ENCODE measurements at places on chromosomes 2 and 18.
A peak's percentile ranks its signal among the peaks of the same experiment; 100 is the strongest.

GRCh38 chr2:121185571-121186074 lies 99.4 kb downstream of the TFCP2L1 start:
- DNase-seq = no peak

GRCh38 chr2:33559328-33559727 lies 39.8 kb downstream of the FAM98A start:
- no peak for DNase-seq

- DNase-seq = no peak
Observed at GRCh38 chr2:136381722-136382633, 264.0 kb upstream of the CXCR4 start.

DNA sequence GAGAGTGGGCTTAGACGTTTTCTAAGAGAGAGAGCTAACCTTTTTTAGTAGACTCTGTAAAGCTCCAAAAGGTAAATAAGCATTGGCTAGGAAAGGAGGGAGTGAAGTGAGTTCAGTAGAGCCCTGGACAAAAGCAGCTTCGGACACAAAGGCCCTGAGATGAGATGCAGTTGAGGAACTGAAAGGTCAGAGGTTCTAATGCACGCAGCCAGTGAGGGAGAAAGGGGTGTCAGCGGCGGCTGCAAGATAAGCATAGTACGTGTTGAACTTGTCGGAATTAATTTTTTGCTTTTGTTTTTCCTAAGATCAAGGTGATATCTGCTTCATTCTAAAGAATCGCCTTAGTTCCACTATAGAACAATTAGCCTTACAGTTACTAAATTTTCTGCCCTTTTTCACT lies 11.2 kb upstream of the SLC8A1 start:
- no peak for DNase-seq

DNA sequence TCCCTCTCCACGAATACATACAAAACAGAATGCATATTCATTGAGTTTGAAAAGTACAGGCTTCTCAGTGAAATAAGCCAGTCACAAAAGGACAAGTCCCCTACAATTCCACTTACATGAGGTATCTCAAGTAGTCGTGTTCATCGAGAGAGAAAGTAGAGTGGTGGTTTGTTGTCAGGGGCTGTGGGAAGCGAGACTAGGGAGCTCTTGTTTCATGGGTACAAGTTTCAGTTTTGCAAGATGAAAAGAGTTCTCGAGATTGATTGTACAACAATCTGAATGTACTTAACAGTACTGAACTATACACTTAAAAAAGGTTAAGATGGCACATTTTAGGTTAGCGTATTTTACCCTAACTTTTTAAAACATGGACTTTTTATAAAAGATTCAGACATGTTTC lies 71.5 kb upstream of the TTC39C start:
- no peak for DNase-seq

DNA sequence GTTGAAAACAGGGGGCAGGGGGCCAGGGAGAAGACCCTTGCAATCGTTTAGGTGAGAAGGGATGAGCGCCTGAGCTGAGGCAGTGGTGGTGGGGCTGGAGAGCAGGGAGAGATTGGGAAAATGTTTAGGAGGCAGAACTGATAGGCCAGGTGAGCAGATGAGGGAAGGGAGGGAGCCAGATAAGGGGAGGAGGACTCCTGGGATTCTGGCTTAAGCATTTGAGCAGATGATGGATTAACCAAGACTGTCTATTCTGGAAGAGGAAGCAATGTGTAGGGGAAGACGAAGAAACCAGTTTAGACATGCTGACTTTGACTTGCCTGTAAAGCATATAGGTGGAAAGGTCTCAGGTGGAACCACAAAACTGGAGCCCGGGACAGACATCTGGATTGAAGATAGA lies 49.9 kb upstream of the ASPRV1 start:
- no peak for DNase-seq

DNA sequence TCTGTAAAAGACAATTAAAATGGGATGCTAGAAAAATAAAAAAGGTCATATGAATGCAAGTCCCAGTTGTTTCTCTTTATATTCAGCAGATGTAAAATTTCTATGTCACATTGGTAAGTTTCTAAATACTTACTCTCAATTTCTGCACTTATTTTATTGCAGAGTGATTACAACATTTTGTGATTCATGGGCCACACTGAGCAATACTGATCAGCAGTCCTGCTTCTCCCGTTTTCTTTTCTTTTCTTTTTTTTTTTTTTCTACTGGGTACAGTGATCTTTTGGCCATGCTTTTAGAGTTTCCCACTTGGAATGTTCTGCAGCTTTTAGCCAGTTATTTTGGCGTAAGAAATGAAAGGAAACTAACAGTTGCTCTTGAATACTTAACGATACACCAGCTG lies 38.8 kb downstream of the LIMS1 start:
- peak; percentile 65 for DNase-seq
